ENCODE measurements at places on chromosomes 6 and 20.

DNA sequence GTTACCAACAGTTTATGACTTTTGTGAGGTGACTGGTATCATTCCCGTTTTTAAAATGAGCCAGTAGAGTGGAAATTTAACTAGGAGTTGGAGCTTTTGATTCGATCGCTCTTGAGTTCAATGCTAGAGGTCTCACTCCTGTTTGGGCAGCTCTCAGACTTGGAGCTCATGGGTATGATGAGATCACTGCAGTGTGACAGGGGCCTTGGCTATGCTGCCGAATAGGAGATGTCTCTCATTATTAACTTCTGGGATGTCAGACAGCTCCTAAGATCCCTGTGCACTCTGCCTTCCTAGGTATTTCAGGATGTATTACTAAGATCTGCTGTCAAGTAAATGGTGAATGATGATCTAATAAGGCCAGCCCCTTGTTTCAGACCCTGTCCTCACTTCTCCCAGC is 20.4 kb downstream of the AKAP12 start:
- DNase-seq: no peak

GRCh38 chr6:134014588-134015137 is 37.8 kb downstream of the SLC2A12 start:
- DNase-seq: no peak

- no peak for DNase-seq
Observed at GRCh38 chr6:11094411-11094851, 797 bp downstream of the SMIM13 start.

GRCh38 chr6:2693231-2693630 is 57.5 kb downstream of the MYLK4 start:
- no peak for DNase-seq

- DNase-seq: no peak
Observed at GRCh38 chr6:89339565-89339964, 13.0 kb downstream of the UBE2J1 start.

GRCh38 chr6:150898399-150899170 is 33.1 kb downstream of the MTHFD1L start:
- no peak for DNase-seq

DNA sequence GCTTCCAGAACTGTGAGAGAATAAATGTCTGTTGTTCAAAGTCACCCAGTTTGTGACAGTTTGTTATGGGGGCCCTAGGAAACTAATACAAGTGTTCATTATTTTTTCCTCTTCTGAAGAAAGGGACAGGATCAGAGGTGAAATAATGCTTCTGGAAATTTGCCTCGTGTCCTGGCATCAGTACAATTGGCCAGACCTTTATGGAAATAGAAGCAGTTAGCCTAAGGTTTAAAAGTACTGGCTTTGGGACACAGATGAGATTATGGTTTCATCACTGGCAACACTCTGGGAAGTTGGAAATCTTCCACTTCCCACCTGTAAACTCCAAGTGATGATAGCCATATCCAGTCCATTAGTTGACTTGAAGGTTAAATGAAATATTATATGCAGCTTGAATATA is 88.7 kb downstream of the PLCB1 start:
- DNase-seq: no peak

DNA sequence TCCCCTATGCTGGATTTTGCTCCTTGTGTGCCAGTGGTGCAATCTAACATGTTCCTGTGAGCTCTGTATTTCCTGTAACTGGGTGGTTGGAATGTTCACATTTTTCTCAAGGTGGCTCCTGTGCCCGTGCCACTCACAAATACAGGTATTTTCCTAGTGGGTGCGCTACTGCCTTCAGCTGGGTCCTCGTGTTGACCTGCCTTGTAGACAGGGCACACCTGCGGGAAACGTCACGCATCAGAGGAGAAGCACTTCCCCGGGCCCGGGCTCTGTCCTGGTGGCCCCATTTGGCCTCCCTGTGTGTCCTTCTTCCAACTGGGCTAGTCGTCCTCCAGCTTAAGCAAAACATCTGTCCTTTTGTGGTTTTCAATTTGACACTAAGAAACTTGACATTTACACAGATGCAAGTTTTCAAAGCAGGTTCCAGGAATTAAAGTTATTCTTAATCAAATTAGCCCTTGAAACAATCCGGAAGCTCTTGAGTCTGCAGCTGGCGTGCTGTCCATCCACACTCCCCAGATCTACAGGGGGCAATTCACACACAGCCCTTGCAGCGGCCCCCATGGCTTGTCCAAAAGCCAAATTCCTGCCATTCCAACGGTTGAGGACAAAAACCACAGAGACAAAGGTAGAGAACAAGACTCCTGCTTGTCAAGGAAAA is 275.1 kb downstream of the CDC5L start:
- no peak for DNase-seq

Measured in NCI-H1048 (cell line).